ENCODE measurements at places on chromosomes 16 and 17. TPM values are rescaled to one million over a fixed set of nuclear protein-coding genes. Genes with fewer than 3 reads are reported as not detected.

The CRAMP1 gene
- 10.8 TPM for total RNA-seq

The EVPLL gene
- total RNA-seq = 3.5 TPM

The GINS2 gene
- total RNA-seq = 4.6 TPM

The SMIM36 gene
- total RNA-seq = not detected

The SLFN14 gene
- 0.31 TPM for total RNA-seq
